ENCODE measurements at places on chromosomes 3 and 15.

GRCh38 chr3:183328823-183329222 lies 75.8 kb downstream of the B3GNT5 start:
- no peak for DNase-seq

DNA sequence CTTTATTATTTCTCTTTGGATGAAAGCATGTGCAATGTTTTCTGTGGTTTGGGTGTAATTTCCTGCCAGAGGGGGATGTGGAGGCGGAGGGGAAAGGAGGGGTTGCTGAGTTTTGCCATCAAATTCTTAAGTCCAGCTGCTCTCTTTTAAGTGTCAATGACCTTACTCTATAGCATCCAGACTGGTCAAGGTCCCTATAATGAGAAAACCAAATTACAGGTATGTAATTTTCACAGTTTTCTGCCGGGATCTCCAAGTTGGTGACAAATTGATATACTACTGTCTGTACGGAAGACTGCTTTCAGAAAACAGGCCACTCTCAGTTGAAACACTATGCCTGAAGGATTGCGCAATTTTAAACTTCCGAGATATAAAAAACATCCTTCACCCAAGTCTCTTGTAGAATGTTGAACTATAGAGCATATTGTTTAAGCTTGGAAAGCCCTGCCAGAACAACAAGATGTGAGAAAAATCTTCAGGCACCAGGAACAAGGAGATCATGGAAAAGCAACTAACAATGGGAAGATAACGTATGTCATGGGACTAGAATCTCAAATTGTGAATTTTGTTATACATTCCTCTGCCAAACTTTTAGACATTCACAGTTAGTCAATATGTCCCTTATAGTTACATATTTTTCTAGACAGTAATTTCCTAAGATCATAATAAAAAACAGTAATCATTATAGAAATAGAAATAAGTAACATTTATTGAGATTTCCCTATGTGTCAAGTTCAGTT lies 300.7 kb upstream of the SATB1 start:
- DNase-seq = no peak

GRCh38 chr15:42184736-42185135 lies 23.4 kb downstream of the VPS39 start:
- DNase-seq = no peak

GRCh38 chr15:53843166-53843565 lies 83.7 kb upstream of the WDR72 start:
- DNase-seq = no peak

- DNase-seq = no peak
Observed at GRCh38 chr3:149792452-149793270, at the start of gene ANKUB1. Gene ANKUB1 (minus strand): TSS chr3:149792554. CDS start chr3:149792366, 188 bp downstream.

- DNase-seq = no peak
Observed at GRCh38 chr3:52222319-52223221, 2.9 kb downstream of the TLR9 start.

- DNase-seq = no peak
Observed at GRCh38 chr3:139448104-139448503, 28.2 kb downstream of the RBP2 start.

DNA sequence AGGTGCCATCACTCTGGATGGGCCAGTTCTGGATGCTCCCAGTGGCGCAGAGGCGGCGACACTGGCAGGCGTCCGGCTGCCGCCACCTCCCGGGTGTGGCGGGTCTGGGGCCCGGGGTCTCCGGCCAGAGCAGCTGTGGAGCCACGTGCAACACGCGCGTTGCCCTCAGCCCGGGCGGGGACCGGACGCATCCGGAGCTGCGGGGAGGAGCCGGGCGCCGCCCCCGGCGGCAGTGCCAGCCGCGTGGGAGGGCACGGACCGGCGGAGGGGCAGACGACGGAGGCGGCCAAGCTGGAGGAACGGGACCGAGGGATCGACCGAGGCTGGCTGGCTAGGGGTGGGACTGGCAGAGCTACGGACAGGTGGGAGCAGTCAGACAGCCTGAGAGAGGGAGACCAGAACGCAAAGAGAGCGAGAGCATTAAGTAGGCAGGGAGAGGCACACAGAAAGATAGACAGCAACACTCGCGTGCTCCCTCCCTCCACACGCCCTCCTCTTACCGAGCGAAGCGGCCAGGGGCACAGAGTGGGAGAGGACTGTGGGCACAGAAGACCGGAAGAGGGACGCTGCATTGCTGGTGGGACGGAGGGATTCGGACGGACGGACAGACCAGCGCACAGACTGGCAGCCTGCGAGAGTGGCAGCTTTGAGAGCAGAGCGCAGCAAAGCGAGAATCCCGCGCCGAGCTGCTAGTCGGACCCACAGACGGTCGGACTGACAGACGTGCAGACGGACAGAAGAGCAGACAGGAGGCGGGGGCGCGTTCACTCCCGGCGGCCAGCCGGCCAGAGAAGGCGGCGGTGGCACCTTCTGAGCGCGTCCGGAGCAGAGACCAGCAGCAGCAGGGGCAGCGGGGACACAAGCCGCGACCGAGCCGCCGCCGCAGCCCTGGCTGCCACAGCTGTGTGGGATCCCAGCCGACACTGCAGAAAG lies at the start of gene ARPP21:
Gene ARPP21 (plus strand): TSS at position 272 of the 933 bp plus-strand sequence. CDS start 42,227 bp downstream, outside the sequence.
- no peak for DNase-seq

Data from stromal cell of bone marrow (primary cell).